ENCODE measurements at places on chromosomes 3 and 15.

DNA sequence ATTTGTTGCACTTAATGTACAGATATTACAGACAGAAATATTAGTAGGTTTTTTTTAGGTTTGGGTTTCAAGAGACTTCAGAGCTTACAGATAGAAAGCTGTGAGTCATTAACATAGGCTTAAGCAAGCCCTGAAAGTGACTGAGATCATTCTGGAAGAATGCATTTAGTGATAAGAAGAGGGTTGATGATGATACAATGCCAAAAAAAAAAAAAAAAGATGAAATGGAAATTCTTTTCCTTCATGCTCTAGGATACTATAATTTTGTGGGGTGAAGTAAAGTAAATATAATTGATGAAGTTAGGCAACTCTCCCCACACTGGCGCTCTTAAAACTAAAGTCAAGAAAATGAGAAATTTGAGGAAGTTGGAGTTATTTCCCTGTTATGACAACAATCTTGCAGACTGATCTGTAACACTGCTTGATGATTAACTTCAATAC lies 169.4 kb upstream of the ZNF385D start:
- no peak for DNase-seq

DNA sequence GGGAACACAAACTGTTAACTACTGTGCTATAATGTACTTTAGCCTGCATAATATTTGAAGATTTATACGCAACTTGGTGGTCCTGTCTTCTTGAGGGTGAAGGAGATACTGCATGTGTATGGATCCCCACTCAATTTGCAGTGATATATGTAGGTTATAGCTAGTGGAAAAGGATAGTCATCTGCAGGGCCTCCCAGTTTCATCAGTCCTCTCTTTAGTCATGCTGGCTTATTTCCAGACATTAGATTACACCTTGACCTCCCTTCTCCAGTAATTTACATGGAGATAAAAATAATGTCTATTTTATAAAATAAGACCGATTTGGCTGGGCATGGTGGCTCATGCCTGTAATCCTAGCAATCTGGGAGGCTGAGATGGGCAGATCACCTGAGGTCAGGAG lies 3.7 kb downstream of the NR1D2 start:
- no peak for DNase-seq

- DNase-seq = no peak
Measured at GRCh38 chr15:95857758-95858157, 472.7 kb upstream of the NR2F2 start.

GRCh38 chr3:190281308-190282051 lies 40.8 kb downstream of the CLDN1 start:
- DNase-seq = peak; percentile 72

DNA sequence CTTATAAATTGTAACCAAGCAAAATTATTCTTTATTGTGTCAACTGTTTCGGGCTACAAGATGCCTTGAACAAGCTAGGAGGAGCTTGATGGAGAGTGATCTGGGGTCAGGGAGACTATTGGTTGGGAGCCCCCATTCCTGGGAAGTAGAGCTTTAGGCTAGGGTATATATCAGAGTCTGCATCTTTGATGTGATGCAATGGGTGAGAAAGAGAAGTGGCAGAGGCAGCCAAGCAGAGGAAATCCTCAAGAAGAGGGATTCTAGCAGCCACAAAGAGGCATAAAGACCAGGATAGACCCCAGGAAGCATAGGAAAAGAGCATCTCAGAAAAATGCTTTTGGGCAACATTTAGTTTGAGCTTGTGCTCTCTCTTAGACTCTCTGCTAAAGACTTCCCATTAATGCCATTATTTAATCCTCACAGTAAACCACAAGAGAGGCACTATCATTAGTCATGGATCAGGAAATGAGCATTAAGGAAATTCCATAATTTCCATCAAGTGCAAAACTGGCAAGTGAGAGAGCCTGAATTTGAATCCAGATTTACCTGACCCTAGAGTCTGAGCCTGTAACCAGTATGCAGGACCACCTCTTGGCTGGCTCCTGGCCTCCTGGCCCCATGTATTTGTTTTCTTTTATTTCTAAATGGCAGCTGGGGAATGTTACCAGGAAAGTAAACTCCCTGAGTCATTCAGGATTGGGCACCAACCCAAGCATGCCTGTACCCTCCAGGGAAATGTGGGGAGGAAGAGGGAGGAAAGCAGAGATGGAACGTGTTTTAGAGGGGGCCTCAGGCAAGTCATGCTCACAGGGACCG lies 118.7 kb downstream of the RPL22L1 start:
- DNase-seq = no peak
